GM12864 (cell line): ENCODE measurements at places on chromosomes 3 and 15.

DNA sequence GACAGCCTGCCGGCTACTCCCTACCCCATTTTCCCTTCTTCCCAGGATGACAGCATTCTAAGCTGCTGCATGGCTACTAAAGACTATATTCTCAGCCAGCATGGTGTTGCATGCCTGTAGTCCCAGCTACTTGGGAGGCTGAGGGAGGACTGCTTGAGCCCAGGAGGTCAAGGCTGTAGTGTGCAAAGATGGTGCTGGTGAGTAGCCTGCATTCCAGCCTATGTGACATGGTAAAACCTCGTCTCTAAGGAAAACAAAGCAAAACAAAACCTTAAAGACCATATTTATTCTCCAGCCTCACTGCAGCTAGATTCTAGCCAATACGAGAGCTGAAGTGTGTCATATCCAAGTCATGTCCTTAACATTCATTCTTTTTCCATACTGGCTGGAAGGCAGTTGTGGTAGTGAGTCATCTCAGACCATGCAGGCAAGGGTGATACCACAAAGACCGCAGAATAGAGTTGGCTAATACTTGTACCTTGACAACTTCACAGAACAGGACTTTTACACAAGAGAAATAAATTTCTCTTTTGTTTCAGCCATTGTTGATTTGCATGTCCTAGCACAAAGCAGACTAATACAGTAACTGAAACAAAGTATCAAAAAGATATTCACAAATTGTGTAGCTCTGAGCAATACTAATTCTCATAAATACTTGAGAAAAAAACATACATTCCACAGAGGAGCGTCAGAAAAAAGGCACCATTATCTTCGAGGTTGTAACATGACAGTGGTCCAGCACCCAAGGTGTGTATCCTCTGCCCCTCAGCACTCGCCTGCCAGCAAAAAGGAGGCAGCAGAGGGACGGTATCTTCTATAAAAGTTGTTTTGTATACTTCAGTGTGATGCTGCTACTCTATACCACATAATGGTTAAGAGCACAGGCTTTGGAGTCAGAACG is 14.8 kb downstream of the PBRM1 start:
- DNase-seq, result peak; percentile 48

GRCh38 chr15:42083916-42084315 is 10.4 kb downstream of the PLA2G4D start:
- no peak for DNase-seq

DNA sequence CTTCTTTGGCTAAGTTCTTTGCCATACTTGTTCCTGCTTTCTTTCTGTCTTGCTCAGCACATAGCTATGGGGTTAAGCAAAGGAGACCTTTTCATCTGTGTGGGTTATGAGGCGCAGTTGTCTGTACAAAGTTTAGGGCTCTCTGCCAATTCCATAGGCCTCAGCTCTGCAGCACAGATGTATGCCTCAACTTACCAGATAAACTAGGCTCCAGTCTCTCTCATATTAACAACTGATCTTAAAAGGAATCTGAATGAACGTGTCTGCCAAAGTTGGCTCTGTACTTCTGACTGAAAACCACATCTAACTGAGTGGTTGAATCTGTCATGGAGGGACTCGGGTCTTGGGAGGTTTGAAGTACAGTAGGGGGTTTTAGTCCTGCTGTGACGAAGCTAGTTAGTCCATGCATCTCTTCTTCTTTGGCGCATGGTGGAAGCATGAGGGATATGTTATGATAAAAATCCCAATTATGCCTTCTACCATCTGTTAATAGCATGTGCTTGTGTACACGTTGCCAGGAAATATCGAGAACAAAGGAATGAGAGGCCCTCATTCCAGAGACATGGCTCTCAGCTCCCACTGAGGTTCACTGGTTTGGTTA is 114.6 kb upstream of the TSC22D2 start:
- DNase-seq, result no peak

DNA sequence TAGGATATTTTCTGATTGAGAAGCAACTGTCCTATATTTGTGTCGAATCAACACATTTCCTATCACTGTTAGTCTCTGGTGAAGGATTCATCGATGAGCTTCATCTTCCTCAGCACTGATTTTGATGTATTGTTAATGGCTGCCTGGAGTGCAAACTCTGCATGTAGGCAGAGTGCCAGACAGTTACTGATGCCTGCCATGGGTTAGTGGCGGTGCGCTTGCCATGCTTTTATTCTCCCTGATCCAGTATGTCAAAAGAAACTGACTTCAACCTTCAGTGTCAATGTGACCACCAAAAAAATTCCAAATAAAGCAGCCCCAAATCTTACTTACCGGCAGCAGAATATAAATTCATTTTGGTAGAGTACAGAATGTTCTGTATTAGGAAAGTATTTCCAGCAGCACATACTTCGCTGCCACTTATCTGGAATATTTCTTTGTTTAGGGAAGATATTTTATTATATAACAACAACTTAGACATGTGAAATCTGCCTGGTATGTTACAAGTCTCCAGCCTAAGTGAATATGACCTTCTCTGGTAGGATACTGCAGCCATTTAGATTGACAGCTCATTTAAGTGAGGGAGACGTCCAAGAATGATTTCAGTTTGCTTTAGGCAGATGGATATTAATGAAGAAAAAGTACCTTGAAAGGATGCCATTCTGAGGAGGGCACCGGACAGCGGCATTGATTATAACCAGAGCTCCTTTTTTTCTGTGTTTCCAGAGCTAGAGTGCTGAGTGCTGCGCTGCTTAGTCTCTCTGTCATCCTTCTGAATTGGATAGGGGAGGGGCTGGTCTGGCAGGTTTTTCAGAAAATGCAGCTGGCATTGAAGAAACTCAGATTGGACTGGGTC is 59.9 kb downstream of the ARHGEF26 start:
- DNase-seq, result no peak

- no peak for DNase-seq
Measured at GRCh38 chr15:92226020-92226612, 167.6 kb upstream of the ST8SIA2 start.

- DNase-seq, result no peak
Measured at GRCh38 chr3:139128803-139129202, 84.1 kb upstream of the PRR23C start.

GRCh38 chr3:126435456-126436315 is 40.0 kb downstream of the ZXDC start:
- DNase-seq, result no peak

GRCh38 chr3:127669541-127670228 is 3.1 kb upstream of the ABTB1 start:
- DNase-seq, result no peak

DNA sequence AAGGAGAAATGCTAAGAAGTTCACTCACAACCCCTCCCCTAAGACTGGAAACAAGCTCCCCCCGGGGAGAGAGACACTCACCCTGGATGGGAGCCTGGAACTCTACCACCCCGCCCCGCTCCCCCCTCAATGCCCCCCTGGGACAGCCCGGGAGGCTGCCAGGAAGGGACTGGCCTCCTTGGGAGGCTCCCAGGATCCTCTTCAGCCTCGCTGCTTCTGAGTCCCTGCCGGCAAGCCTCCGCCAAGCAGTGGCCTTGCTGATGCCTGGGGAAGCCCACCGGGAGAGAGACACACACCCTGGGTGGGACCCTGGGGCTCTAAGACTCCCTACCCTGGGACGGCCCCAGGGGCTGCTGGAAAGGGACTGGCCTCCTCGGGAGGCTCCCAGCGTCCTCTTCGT is 33.4 kb downstream of the CPEB1 start:
- DNase-seq, result no peak

DNA sequence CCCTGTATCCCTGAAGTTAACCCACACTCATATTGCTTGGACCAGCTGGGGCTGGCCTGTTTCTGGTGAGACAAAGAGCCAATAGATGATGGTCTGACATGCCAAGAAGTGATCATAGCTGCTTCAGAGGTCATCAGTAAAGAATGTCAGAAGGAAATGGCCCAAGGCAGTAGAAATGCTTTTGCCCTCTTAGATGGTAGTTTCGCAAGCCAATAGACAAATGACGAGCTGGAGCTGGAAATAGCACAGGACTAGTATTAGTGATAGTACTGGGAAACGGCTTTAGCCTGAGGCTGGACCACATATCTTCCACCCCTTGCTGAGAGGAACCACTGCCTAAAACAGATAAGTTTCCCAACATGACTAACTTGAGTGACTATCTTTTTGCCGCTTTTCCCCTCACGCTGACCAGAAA is 176.1 kb upstream of the THBS1 start:
- no peak for DNase-seq

DNA sequence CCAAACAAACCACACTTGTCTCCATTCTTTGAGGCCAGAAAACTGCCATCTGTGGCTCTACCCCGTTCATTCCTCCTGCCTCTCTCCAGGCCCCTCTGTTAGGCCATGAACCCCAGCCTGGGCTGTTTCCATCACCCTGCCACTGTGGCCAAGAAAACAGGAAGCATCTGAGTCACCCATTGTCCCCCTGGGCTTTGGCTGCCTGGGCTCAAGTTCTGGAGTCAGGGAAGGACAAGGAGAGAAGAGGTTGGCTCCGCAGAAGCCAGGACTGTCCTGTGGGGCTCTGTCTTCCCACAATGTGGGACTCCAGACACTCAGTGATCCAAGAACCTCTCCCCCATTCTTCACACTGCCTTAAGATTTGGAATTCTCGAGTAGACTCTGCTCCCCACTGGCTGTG is 14.8 kb upstream of the LCTL start:
- DNase-seq, result no peak

GRCh38 chr3:66106788-66107187 is 68.1 kb upstream of the MAGI1 start:
- DNase-seq, result no peak
